Stimulated activated CD8-positive, alpha-beta memory T cell treated with anti-CD3 and anti-CD28 coated beads, Interleukin-4, amount 100 ng/mL, for 48 hours (primary cell): ENCODE measurements at places on chromosomes 16 and 17.

DNA sequence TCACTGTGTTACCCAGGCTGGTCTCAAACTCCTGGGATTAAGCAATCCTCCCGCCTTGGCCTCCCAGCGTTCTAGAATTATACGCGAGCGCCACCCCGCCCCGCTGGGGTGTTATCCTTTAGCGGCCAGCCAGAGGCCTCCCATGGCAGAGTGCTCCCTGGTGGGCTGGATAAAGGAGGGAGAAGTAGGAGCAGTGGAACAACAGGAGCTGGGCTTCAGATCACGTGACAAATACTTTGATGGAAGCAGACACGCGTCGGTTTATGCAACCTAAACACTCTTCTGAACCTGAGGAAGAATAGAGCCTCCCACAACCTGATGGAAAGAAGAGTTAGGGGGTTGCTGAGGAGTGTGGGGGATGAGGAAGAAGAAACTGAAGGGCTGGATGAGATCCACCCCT, 2114.0 kb downstream of the TP53TG3F start:
- DNase-seq = no peak

DNA sequence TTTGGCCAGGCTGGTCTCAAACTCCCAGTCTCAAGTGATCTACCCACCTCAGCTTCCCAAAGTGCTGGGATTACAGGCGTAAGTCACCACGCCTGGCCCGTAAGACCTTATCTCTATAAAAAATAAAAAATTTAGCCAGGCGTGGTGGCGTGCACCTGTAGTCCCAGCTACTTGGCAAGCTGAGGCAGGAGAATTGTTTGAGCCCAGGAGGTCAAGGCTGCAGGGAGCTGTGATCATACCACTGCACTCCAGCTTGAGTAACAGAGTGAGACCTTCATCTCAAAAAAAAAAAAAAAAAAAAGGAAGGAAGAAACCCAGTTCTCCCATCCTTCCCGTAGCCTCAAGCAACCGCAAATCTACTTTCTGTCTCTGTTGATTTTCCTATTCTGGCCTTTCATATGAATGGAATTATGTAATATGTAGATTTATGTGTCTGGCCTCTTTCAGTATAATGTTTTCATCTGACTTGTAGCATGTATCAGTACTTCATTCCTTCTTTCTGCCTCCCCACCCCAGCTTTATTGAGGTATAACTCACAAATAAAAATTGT, 11.2 kb downstream of the CASC3 start:
- no peak for DNase-seq

DNA sequence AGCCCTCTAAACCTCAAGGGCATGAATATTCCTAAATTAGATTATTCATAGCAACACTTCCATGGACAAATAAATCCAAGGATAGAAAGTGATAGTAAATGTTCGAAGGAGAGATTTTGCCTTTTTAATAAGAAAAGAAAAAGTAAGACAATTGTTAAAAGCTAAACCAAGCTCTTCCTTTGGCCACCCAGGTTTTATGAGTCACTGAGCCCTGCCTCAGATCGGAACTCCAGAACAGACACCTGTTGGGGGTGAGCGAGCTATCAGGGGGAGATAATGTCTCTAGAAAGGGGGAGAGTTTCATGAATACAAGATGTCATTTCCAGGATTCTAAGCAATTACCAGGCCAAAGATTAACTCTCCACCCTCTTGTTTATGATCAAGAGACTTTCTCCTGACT, 171.4 kb downstream of the ANKFN1 start:
- DNase-seq = no peak

DNA sequence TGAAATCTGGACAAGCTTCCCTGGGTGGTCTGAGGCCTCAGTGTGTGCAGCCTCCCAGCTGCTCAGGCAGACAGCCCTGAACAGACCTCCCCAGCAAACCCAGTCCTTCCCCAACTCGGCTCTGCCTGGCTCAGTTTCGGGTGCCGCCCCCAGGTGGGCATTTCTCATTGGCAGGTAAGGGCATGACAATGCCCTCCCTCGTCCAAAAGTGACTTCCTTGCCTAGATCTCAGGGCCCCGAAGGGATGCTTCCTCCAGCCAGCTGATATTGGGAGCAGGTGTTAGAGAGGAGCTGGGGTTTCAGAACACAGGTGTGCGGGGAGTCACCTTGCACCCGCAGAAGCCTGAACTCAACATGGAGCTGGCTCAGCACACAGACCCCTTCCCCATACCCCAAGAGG, 3.8 kb upstream of the PPL start:
- DNase-seq = no peak

DNA sequence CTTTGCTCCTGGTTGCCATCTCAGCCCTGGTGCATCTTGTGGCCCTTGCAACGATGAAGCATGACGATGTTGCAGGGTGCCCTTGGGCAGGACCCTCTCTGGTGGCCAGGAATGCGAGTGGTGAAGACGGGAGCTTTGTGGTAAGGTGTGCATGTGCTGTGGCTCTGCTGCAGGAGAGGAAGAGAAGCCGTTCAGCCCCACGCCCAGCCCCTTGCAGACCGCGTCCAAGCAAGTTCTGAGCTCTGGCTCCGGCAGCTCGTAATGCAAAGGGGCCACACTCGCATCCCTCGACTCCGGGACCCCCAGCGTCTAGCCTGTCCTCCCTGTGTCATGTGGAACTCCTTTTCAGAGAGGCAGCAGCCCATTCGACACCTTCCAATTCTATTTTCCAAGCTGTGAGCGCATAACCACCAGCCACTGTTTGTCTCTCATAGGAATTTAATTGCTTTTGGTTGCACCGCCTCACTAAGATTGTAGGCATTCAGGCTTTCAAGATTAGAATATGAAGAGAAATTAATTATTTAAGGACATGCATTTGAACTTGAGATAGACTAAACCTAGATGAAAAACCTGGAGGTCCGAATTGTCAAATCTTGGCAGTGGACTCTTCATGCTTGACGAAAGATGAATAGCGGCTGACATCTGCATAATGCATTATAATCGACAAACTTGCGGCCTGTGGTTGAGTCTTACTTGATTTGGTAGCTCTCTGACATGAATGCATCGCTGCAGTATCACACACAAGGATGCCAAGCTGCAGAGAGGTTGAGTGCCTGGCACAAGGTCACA, 21.1 kb upstream of the KCNG4 start:
- no peak for DNase-seq

DNA sequence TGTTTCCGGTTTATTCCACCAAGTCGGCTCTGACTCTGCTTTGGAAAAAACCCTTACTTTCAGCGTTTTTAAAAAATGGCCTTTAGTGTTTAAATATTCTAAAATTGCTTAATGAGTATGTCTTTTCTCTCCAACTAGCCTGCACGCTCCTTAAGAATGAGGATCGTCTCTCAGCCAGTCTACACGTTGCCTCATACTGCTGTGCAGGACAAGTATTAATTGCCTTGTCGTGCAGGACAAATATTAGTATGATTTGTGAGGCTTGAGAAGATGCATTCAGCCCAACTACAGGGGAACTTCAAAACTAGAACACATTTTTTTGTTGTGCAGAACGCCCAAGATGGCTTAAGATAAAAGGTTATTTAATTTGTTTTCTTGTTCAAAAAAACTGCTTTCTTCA, 61.2 kb downstream of the MARCHF10 start:
- no peak for DNase-seq

GRCh38 chr17:10614536-10615155, 42.5 kb downstream of the MYH3 start:
- DNase-seq = peak; percentile 53
